ENCODE measurements at places on chromosomes 12 and 14.

DNA sequence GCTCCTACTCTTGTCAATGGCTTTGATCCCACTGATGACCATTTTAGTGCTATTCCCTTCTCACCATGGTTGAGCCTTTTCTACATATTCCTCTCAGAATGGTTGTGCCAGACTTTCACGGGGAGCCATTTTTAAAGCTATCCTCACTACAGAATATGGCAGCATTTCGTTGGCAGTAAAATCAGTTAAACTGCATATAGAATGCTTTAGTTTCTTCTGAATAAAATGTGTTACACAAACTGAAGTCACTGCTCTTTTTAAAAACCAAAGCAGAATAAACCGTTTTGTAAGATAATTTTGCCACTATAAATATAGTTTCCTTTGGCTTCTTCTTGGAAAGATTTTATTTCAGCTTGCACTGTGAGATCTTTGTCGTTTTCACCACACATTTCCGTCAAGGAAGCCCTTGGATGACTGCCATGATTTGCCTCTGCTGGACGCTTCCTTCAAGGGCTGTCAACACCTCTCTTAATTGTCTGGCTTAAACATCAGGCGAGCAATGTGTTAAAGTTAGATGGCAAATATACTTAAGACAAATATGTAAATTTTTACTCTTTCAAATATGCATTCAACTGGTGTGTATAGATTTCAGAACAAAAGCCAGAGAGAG is 624.2 kb downstream of the DIO2 start:
- DNase-seq = no peak

DNA sequence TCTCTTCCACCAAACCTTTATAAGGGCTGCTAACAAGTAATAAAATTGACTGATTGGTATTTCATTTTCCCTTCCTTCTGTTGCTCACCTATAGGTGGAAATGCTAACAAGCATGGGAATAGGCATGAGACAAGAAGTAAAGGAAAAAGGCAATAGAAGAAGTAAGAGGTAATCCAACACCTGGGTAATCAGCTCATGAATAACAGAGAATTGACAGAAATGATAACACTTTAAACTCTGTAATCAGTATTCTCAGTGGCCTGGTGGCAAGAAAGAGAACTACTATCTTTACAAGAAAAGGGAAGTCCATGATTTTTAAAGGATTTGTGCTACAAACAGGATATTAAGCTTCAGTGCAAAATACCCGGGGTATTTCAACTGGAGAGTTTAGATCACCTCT is 737.8 kb downstream of the RERGL start:
- DNase-seq = no peak

- no peak for DNase-seq
These were observed 88.8 kb downstream of the CCDC60 start for GRCh38 chr12:119423285-119423684.

GRCh38 chr12:56682323-56682722 is 5.8 kb downstream of the PTGES3 start:
- DNase-seq = peak; percentile 16

GRCh38 chr12:108337235-108338223 is 1.6 kb downstream of the CMKLR1 start:
- DNase-seq = peak; percentile 73

- no peak for DNase-seq
These were observed 4.1 kb downstream of the SERPINA1 start for GRCh38 chr14:94384342-94384741.

DNA sequence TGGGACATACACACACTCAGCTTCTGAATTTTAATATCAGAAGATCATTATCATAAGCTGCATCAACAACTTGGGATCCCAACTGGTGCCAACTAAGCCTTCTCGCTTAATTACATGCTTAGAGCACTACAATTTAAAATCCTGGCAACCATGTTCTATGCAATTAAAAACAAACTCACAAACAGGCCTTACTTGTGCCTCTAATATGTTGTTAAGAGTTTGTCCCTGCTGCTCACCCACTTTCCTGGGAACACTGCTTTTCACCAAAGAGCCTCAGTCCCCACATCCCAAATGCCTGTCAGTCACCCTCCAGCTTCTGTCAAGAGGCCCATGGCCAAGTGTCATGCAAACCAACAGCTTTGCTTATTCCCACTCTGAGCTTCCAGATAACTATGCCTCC is 69.7 kb downstream of the TTC9 start:
- DNase-seq = no peak

GRCh38 chr14:59055439-59056045 is 132.9 kb upstream of the DAAM1 start:
- DNase-seq = no peak

GRCh38 chr14:97924922-97925613 is 1127.9 kb downstream of the VRK1 start:
- no peak for DNase-seq

DNA sequence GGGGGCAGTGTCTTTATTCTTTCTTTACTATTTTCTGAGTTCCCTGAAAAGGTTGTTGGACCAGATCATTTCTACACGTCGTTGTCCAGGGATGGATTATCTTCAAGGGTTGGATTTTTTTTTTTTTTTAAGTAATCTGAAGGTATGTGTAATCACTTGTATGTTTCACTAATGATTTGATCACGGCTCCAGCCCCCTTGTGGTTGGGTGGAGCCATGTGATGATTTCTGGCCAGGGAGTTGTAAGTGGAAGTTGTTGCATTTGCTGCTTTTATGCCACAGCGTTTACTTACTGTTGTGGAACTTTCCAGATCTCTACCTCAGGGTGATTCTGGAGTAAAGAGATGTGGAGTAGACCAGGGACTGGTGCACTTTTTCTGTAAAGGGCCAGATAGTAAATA is 390.3 kb downstream of the AACS start:
- no peak for DNase-seq

DNA sequence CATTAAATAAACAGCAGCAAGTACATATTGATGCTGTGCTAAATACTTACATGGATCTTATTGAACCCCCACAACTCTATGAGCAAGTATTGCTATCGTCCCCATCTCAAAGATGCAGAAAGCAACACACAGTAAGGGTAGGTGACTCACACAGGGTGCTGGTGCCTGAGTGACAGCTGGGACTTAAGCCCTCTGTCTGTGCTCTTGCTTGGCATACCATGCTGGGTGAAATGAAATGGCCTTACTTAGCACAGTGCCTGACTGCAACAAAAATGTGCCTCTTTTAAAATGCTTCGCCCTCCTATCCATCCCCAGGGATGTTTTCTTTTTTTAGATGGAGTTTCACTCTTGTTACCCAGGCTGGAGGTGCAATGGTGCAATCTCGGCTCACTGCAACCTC is 788 bp downstream of the TEX52 start:
- no peak for DNase-seq

DNA sequence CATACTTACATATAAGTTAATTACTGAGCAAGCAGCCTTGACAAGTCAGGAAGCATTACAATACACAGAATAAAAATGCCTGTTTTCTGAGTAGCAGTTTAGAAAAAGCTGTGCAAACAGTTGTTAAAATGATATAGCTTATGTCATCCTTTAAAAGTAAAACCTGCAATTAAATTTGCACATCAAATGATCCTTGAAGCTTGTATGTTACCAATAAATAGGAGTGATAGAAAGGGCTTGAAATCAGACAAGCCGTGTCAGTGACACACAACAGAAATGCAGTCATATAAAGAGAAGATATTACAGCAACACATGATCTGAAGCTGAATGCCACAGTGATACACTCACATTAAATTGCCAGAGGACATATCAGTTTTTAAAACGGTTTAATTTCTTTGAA is 70.0 kb downstream of the EPS8 start:
- DNase-seq = no peak

- DNase-seq = peak; percentile 73
These were observed 107.1 kb downstream of the GPR135 start for GRCh38 chr14:59358102-59358501.

DNA sequence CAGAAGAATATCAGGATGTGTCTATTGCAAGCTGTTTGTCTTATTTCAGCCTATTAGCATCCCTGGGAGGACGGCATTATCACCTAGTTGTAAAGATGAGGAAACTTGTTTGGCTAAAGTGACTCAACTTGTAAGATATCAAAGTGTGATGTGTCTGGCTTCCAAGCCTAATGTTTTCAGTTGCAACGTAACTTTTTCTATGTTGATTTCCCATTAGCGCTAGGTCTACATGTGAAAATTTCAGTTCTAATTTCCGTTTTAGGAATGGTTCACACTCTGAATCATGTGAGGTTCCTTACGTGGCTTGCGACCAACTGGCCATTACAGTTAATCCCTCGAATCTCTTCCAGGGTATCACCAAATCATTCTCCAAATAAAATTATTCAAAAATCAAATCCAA is 58.0 kb downstream of the LLPH start:
- no peak for DNase-seq

GRCh38 chr14:53621921-53622320 is 334.7 kb downstream of the BMP4 start:
- no peak for DNase-seq

- no peak for DNase-seq
These were observed 83.0 kb upstream of the CCND2 start for GRCh38 chr12:4190366-4191063.

DNA sequence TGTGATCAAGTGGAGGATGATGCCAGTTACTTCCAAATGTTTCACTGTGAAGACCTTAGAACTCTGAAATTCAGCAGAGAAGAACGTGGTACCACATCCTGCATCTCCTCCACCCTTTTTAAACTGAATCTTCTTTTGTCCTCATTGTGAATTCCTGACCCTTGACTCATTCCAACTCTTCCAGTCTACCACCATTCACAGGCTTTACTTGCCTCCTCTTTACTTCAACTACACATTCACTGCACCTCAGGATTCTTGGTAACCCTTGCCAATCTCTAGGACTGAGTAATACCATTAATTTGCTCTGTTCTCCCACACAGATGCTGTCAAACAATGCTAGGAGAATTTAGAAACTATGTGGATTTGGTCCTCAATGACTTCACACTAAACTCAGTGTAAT is 37.3 kb downstream of the PPP1R12A start:
- no peak for DNase-seq

DNA sequence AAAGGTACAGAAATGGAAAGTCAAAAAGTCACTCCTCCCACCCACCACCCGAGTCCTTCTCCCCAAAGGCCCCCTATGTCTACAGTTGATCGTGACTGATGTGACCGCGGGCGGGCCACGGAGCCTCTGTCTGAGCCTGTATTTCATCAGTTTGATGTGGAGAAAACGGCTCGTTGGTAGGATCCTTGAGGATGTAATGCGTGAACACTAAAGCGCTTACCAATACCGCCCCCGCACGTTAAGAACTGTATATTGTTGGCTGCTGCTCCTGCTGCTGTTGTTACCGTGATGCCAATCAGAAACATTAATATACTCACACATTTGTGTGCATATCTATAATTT is 24.6 kb upstream of the UBC start:
- peak; percentile 86 for DNase-seq

- DNase-seq = no peak
These were observed 11.0 kb downstream of the ZFC3H1 start for GRCh38 chr12:71652656-71653055.

- DNase-seq = no peak
These were observed 80.0 kb downstream of the SINHCAF start for GRCh38 chr12:31245822-31246469.

GRCh38 chr14:54839701-54840119 is 62.9 kb downstream of the GCH1 start:
- DNase-seq = peak; percentile 82

DNA sequence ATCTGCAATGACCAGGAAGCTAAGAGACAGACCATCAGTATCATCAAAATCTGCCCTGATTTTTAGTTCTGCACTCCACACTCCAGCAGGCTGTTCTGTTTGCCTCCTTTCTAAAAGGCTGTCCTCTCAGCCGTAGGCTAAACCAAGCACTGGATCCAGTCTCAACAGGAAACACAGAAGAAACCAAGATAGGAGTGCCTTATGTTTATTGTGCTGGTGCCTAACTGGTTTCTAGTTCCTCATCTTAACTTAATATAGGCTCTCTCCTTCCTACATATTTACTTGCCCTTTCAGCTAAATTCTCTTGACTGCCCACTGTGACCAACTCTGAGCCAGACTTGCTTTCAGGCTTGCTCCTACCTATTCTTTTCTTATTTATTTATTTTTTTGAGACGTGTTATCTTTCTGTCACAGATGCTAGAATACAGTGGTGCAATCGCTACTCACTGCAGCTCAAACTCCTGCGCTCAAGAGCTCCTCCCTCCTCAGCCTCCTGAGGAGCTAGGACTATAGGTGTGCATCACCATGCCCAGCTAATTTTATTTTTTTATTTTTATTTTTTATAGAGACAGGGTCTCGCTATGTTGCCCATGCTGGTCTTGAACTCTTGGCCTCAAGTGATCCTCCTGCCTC is 30.8 kb downstream of the GALNT4 start:
- no peak for DNase-seq

GRCh38 chr14:67798731-67799130 is 17.7 kb downstream of the ZFYVE26 start:
- no peak for DNase-seq

GRCh38 chr12:100584256-100584655 is 10.8 kb downstream of the GAS2L3 start:
- no peak for DNase-seq

DNA sequence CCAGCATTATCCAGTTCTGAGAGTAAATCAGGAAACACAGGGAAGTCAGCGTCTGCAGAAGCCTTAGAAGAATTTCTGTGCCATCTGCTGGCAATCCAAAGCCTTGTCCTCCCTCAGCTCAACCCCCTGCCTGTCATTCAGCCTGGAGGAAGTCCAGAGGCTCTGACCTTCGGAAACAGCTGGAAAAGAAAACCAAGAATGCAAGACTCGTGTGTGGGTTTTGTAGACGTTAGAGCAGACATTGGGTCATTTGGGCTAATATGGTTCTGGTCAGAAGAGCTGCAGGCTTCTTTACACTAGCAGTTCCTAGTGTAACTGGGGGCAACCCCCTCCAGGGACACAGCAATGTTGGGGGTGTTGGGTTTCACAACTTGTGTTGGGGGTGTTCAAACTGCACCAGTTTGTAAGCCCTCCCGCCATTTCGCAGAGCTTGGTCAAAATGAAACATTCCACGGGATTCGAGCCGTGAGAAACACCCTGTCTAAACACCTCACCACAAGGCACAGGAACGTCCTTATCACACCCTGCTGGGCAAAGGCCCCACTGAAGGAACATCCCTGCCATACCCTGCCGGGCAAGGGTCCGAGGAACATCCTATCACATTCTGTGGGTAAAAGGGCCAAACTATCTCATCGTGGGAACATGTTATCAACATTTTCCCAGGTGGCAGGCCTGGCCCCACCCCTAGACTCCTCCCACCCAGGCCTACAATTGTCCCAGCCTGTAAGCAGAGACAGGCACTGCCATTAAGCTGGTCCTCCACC is 21.0 kb upstream of the SERPINA4 start:
- DNase-seq = peak; percentile 44

GRCh38 chr12:94126067-94126466 is 22.3 kb upstream of the PLXNC1 start:
- DNase-seq = no peak

DNA sequence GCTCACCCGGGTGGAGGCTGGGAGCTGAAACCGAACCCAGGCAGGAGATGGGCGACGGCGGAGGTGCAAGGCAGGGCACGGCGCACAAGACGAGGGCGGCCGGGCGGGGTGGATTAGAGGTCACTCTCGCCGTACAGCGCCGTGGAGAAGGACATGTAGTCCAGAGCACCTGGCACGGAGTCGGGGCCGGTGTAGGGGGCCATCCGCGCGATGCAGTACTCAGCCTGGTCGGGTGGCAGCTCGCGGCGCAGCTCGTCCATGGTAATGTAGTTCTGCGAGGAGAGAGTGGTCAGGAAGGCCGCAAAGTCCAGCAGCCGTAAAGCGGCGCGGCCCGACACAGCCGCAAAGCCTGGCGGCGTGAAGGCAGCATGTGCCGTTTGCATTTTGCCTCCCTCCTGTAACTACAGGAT is 81.9 kb upstream of the ZFP36L1 start:
- peak; percentile 69 for DNase-seq

GRCh38 chr12:127150956-127151355 is 1116.0 kb upstream of the TMEM132C start:
- DNase-seq = no peak

GRCh38 chr14:78851189-78851588 is 681.0 kb downstream of the NRXN3 start:
- no peak for DNase-seq
